ENCODE measurements at places on chromosomes 6 and 20.

DNA sequence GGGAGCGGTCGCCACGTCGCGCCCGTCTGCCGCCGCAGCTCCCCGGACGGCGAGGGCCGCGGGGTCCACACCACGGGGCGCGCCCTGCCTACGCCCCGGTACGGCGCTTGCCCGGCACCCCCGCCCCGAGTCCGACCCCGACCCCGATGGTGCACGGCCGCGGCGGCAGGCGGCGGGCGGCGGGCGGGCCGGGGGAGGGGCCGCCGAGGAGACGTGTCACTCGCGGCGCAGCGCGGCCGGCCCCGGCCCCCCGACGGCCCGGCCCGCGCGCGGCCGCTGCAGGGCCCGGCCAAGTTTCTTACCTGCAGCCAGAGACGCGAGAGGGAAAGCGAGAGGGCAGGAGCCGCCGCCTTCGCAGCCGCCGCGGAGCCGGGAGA is 328 bp downstream of the RRBP1 start:
- no peak for DNase-seq

- DNase-seq = no peak
Observed at GRCh38 chr20:50308513-50309279, 118.1 kb downstream of the CEBPB start.

GRCh38 chr20:8398263-8399051 is 266.4 kb downstream of the PLCB1 start:
- DNase-seq = no peak

DNA sequence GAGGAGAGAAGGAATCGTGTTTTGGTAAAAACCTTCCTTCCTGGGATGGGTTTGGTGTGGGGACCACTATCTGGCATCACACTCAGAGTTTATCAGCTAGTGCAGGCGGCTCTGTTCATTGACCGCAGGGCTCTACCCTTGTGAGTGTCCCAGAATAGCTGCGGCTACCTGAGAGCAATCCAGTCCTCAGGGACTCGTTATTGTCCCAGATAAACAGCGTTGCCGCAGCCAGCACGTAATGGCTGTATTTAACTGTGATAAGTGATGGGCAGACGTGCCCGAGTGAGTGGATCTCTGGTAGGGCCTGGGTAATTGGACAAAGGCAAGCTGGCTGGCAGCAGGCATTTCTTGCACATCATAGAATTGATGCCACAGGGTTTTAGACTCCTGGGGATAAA is 163.3 kb downstream of the SOBP start:
- DNase-seq = no peak

- DNase-seq = no peak
Observed at GRCh38 chr20:63350597-63351325, 10.4 kb downstream of the CHRNA4 start.

DNA sequence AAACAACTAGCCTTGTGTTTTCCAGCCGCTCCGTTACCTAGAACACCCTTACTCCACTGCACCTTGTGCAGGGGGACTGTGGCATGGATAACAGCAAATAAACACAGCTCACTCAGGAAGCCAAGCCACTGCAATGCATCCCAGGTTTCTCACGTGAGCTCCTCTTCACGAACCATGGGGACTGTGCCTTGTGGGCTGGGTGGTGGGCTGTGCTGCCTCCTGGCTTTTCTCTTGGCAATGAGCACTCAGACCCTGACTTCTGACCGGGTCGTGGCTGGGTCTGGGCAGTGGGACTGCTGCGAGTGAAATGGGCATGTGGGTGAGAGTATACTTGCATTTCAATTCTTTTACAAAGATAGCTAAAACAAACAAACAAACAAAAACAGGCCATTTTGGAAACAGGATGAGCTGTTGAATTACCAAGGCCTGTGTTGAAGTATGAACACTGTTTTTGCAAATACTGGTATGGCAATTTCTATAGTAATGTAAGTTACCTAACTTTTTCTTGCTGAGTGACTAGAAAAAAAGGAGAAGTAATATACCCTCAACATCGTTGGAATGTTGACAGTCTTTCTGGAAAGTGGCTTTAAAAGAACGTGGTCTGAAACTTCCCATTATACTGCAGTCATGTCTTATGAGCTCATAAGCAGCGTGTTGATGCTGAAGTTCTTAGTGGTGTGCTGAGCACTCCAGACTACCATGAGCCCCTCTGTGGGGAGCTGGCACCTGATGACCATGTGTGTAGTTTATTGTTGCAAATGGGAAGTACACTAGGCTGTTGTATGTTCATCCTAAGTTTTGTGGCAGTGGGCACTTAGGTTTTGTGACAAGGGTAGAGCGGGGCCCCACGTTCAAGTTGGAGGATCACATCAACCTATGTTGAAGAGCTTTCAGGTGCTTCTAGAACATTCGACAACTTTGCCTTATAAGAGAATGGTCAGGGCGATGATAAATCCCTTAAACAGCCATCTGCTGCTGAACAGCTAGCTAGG is 120.4 kb downstream of the ARMC2 start:
- DNase-seq = no peak

- no peak for DNase-seq
Observed at GRCh38 chr20:11792568-11792953, 125.1 kb upstream of the BTBD3 start.

DNA sequence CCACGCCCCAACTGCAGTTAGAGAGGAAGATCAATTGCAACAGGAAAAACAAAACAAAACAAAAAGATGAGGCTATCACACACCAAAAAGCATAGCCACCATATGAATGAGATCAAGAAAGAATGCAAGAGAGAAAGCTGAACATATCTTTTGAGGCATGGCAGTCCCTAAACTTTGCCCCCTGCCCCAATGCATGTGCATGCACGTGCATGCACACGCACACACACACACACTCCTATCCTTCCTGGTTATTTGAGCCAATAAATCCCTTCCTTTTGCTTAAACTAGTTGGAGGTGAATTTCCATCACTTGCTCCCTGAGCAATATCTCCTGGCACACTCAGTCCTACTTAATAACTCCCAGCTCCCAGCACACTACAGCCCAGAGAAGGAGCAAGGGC is 48.6 kb upstream of the FOXP4 start:
- no peak for DNase-seq

- no peak for DNase-seq
Observed at GRCh38 chr6:125871365-125871764, 80.6 kb downstream of the NCOA7 start.

- DNase-seq = no peak
Observed at GRCh38 chr6:16358531-16359138, 120.2 kb downstream of the GMPR start.

- DNase-seq = no peak
Observed at GRCh38 chr6:113796038-113796437, 61.1 kb upstream of the MARCKS start.

- no peak for DNase-seq
Observed at GRCh38 chr6:14383393-14384174, 266.0 kb downstream of the CD83 start.

DNA sequence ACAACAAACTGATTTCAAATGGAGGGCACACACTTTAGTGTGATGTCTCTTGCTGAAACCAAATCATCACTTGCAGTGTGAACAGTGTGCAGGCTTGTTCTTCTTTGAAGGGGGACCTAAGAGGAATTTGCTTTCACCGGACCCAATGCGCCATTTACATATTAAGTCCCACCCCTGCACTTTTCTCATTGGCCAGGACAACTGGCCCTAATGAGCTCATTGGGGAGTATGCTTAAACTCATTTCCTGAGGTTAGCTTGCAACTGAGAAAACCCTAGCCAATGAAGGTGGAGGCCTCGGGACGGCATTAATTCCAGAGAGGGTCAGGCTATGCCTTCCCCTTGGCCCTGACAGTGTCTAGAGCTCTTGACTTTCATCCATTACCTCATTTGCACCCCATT is 58.7 kb downstream of the VEGFA start:
- DNase-seq = no peak

DNA sequence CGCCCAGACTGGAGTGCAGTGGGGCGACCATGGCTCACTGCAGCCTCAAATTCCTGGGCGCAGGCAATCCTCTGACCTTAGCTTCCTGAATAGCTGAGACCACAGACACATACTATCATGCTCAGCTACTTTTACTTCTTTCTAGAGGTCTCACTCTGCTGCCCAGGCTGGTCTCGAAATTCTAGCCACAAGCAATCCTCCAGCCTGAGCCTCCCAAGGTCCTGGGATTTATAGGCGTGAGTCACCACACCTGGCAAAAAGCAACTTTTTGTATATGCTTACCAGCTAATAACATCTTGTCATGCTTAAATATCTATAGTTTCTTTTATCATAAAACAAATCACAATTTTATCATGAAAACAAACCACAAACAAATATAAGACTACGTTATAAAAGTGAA is 23.0 kb downstream of the RNASET2 start:
- no peak for DNase-seq

DNA sequence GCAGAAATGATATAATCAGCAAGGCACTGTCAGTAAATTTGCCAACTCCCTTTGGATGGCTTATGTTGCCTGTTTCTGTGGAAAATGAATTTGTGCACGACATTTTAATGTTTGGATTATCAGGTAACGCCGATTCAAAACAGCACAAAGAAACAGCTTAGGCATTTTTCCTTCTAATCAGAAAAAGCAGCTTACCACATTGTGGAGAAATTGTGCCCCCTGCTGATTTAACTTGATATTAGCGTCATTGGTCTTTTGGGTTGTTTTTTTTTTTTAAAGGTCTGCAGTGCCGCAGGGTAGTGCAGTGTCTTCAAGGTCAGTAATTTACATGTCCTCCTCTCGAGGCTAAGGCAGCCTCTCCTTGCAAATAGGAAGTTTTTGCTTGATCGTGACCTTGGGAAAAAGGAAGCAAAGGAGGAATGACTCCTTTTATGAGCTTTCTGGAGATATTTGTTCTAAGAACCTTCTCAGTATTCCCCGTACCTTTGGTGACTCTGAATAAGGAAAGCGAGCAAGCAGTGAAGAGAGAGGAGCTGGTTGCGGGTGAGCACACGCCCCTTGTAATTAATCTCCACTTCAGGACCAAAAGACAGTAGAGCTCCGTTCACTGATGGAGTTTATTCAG is 79.1 kb downstream of the ELOVL4 start:
- DNase-seq = no peak

DNA sequence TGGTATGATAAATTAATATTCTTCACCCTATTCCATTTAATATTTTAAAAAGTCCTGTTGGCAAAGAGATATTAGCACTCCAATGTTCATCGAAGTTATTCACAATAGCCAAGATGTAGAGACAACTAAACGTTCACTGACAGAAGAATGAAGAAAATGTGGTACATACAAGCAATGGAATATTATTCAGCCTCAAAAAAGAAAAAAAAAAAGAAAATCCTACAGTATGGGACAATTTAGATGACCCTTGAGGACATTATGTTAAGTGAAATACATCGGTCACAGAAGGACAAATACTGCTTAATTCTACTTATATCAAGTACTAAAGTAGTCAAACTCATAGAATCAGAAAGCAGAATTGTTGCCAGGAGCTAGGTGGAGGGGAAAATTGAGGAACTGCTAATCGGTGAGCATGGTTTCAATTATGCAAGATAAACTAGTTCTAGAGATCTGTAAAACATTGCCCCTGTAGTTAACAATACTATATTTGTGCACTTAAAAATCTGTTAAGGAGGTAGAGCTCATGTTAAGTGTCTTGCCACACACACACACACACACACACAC is 4.7 kb downstream of the GCLC start:
- no peak for DNase-seq

DNA sequence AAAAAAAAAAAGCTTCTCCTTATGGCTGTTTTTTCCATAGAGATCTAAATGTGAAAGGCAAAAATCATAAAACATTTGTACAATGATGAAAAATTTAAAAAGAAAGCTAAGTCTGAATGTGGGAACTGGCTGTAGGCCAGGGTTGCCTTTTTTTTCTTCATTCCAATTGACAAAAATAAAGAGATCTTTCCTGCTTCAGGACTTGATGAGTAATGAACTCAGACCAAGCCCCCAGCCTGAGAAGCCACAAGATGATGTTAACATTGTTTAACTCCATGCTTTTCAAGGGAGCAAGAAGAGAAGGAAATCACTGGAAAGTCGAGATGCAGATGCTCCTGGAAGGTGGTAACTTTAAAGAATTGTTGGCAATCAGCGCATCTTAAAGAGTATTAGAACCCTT is 41.4 kb downstream of the TRMT6 start:
- no peak for DNase-seq

DNA sequence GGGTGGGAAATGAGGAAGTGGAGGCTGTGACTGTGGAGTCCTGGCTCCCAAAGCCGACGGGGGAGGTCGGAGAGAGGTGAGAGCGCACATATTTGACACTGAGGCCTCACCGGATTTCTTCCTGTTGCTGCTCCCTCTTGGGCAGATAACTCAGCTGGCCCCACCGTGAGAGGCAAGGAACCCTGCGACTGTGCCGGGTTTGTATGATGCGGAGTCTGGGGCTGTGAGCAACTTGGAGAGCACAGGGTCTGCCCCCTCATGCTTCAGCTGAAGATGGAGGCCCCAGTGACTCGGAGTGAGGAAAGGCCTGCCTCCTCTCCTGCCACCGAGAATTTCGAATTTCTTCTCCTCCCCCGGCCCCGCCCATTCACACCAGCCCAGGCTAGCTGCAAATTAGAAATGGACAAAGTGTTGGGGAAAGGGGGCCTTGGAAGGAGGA is 160.6 kb downstream of the GRM4 start:
- DNase-seq = no peak

GRCh38 chr6:137884149-137884909 is 17.3 kb downstream of the TNFAIP3 start:
- no peak for DNase-seq

- DNase-seq = no peak
Observed at GRCh38 chr6:105911106-105911629, 175.0 kb upstream of the PRDM1 start.

GRCh38 chr6:142844065-142844755 is 100.8 kb downstream of the HIVEP2 start:
- no peak for DNase-seq

DNA sequence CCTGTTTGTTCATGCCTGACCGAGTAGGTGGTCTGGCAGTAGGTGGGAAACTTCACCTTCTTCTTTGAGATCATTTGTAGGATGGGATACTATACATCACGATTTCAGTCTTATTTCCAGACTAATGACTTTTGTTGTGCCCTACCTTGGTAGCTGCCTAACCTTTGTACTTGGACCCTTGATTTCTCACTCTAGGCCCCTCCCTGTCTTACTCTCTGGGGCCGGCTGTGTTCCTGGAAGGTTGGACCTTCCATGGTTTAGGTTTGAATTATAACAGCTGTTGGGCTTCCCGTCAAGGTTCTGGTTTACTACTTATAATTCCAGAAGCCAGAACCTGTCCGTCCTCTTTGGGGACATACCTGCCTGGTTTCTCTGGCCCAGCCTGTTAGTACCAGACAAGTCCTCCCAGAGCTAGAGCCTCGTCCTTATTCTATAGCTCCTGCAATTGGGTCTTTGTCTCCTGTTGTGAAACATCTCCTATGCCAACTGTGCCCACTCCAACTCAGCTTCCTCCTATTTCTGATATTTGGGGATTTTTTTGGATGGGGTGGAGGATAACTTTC is 14.9 kb upstream of the ADIG start:
- no peak for DNase-seq

GRCh38 chr20:46635514-46636136 is 15.6 kb downstream of the SLC13A3 start:
- no peak for DNase-seq

- no peak for DNase-seq
Observed at GRCh38 chr6:43511824-43512415, 1.8 kb upstream of the LRRC73 start.
